ENCODE measurements at places on chromosomes 5 and 9. TPM values are rescaled to one million over a fixed set of nuclear protein-coding genes. Genes with fewer than 3 reads are reported as not detected.

The EGR1 gene
- total RNA-seq: 68.6 TPM

The CER1 gene
- not detected for total RNA-seq

- H3K4me1 ChIP-seq: no peaks in the 10 kb centered on the region
- no peak overlapping the region for H3K27ac ChIP-seq
- no peaks in the 10 kb centered on the region for H3K27me3 ChIP-seq
- H3K36me3 ChIP-seq: no peaks in the 10 kb centered on the region
- no peak for DNase-seq
These were observed 194.0 kb downstream of the EFNA5 start for GRCh38 chr5:107476783-107477182.

DNA sequence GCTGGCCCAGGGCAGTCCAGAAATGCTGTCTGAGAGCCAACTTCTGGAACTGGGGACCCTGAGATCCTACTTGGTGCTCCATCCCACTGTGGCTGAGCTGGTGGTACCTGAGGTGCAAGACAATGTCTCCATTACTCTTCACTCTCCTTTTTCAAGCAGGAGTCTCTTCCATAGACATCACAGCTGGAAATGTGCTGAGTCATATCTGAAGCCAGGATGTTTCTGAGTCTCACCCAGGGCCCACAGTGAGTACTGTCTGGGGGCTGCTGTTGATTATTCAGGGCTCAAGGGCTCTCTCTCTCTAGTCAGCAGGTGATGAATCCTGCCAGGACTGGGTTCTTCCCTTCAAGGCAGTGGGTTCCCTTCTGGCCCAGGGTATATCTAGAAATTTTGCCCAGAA, 145.2 kb upstream of the TAS2R1 start:
- no peaks in the 10 kb centered on the region for H3K27me3 ChIP-seq
- no peak for DNase-seq
- H3K36me3 ChIP-seq: no peaks in the 10 kb centered on the region
- no peak overlapping the region for H3K27ac ChIP-seq
- H3K4me1 ChIP-seq: no peaks in the 10 kb centered on the region

DNA sequence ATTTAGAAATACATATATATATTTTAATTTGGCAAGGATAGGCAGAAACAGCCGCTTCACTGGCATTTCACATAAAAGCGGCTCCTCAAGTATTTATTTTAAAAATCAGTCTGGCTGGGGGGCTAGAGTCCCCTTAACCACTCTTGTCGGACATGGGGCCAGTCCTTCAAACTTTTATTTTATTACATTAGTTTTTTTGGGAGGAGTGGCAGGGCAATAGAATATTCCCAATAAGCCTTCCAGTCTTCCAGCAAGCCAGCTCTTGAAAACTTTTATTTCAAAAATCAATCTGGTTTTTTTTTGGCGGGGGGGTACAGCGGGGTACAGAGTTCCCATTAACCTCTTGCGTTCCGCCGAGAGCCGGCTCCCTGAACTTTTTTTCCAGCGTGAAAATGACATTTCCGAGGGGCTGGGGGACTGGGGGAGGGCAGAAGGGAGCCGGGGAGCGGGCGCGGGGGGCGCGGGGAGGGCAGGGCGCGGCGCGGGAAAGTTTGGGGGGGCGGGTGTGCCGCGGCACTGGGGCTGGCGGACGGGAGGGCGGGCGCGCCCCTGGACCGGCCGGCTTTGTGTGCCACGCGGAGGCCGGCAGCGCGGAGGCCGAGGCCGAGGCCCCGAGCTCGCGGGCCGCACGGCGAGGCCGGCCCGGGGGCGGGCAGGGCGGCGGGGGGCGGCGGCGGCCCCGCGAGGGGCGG, 504 bp upstream of the ZNF618 start:
- H3K4me1 ChIP-seq: no peaks in the 10 kb centered on the region
- no peak overlapping the region for H3K4me3 ChIP-seq
- peak; percentile 57 for DNase-seq
- no peak overlapping the region for H3K27ac ChIP-seq
- H3K27me3 ChIP-seq: no peaks in the 10 kb centered on the region

Data from kidney (tissue), 22 donors.